T-helper 1 cell (primary cell): ENCODE measurements at places on chromosomes 6 and 20.

GRCh38 chr20:62351469-62352401, 15.4 kb downstream of the LAMA5 start:
- DNase-seq = no peak

DNA sequence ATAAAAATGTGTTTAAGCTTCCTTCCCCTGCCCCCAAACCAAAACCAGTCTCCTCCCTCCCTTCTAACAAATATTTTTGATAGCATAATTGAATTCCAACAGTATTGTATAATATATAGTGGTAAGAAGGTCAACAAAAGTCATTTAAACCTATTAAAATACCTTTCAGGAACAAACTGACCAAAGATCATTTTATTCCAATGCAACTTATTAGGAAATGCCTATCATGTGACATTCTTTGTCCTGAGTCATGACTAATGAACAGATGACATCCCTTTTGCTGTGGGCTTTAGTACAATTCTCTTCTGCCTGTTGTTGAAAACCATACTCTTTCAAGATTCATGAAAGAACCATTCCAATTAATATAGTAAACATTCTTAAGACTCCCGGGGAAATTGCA, 51.5 kb upstream of the TRAF3IP2 start:
- no peak for DNase-seq

DNA sequence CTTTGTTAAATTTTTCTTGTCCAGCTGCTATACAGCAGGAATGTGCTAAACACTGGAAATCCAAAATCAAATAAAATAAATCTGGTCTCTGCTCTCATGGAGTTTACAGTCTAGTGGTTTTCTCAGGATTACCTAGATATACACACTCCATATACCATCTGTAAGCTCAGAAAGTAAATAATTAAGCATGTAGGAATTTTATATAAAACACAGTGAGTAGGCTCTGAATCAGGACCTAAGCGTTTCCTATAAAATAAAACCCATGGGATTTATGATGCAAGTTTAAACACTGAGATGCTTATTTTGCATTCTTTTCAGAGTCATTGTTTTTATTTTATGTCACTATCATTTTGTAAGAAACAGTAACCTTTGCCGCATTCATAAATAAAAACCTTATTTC, 29.7 kb upstream of the UFL1 start:
- no peak for DNase-seq

- no peak for DNase-seq
These were observed 17.2 kb downstream of the ZSCAN23 start for GRCh38 chr6:28425944-28426541.

- no peak for DNase-seq
These were observed 14.7 kb upstream of the CCDC167 start for GRCh38 chr6:37514321-37514771.

DNA sequence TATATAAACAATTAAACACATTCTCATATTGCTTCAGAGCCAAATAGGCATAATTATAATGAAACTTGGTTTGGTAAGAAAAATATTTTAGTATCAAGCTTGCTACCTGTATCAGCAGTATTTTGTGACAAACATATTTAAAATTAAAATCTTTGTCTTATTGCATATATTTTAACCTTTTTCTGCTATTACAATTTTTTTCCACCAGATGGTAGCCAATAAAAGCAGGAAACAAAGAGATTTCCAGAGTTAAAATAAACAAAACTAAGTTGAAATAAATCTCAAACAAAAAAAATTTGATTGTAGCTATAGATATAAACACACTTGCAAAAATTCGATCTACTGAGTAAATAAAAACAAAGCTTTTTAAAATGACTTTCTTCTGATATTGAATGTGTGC, 491.3 kb upstream of the GJE1 start:
- no peak for DNase-seq
